ENCODE measurements at places on chromosomes 16 and 17. TPM values are rescaled to one million over a fixed set of nuclear protein-coding genes. Genes with fewer than 3 reads are reported as not detected.

DNA sequence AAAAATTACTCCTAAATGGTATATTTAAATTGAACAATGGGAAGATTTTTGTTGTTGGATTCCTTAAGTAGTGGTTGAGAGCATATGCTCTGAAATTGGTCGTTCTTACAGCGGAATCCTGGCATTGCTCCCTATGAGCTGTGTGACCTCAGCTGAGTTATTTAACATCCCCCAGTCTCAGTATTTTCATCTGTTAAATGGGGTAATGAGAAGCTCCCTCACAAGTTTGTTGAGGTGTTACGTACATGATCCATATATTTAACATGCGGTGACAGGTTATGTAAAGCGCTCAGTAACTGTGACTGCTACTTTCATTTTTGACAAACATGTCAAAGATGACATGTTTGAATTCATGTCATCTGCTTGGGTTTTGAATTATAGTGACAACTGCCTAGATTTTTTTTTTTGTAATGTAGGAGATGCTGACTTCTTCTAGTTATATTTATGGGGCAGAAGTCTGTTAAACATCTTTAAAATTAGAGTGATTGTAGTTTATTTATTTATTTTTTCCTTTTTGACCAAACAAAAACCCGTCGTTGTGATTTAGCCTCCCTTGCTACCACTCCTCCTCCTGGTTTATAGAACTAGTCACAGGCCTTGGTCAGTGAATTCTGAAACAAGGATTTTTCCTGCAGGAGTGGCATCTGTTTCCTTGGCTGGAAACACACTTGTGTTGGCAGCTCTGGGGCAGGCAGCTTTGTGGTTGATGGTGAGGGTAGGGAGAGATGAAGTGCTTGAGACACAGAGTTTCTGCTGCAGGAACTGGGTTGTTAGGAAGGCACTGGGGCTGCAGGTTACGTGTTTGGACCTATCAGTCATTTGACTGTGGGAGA, 268.8 kb downstream of the SNX29 start:
- no peak overlapping the region for H3K4me3 ChIP-seq

DNA sequence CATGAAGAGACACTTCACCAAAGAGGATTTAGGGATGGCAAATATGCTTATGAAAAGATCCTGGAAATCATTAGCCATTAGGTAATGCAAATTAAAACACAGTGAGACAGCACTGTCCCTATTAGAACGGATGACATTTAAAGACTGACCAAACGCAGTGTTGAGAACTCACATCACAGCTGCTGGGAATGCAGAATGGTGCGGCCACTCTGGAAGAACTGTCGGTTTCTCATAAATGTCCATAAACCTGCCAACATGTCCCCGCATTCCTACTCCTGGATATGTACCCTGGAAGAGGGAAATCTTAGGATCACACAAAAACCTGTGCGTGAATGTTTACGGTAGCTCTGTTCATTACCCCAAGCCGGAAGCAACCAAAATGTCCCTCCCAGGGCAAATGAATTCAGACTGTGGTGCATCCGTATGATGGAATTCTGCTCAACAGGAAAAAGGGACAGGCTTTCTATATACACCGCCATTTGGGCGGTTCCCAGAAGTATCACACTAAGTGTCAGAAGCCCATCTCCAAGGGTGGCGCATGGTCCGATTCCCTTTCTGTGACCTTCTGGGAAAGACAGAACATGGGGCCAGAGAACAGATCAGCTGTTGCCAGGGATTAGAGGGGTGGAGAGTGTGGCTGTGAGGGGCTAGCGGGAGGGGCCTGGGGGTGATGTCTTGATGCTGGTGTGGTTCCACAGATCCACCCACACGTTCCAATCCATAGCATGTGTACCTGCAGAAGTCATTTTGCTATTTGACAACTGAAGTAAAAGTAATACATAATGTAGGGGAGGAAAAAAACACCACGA, 197.2 kb upstream of the CHMP6 start:
- H3K27me3 ChIP-seq: no peaks in the 10 kb centered on the region
- H3K36me3 ChIP-seq: no peaks in the 10 kb centered on the region
- H3K4me1 ChIP-seq: peaks cover 10% of the 10 kb centered on the region
- no peak overlapping the region for H3K4me3 ChIP-seq
- DNase-seq: no peak

DNA sequence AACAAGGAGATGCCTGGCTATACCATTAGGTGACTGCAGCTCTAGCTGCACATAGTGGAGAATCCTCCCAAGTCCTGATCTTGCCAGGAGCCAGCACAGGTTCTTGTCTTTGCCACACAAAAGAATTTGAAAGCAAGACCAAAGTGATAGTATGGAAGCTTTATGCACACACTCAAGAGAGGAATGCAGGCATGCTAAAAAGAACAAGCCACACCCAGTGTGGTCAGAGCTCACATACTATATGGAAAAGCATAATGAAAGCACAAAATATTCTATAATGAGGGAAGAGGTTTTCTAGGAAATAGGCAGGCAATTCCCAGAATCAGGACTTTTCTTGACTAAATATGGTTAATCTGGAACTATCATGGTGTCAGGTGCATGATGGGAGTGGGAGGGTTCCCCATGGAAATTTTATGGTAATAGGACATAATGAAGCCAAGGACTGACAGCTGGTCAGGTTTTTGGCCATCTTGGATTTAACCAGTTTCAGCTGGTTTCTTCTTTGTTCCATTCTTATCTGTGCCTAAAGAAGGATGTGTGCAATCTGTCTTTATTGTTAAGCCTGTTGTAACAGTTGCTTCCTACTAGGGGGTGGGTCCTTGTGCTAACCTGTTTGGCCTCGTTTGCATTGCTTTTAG, 171.6 kb downstream of the ZNF18 start:
- H3K4me1 ChIP-seq: no peaks in the 10 kb centered on the region
- no peaks in the 10 kb centered on the region for H3K27me3 ChIP-seq

GRCh38 chr17:43140396-43141332, 15.5 kb upstream of the BRCA1 start:
- H3K4me1 ChIP-seq: peaks cover 5% of the 10 kb centered on the region
- H3K4me3 ChIP-seq: no peak overlapping the region
- peaks cover 1% of the 10 kb centered on the region for H3K36me3 ChIP-seq
- no peak overlapping the region for H3K27ac ChIP-seq
- DNase-seq: no peak
- no peaks in the 10 kb centered on the region for H3K27me3 ChIP-seq

DNA sequence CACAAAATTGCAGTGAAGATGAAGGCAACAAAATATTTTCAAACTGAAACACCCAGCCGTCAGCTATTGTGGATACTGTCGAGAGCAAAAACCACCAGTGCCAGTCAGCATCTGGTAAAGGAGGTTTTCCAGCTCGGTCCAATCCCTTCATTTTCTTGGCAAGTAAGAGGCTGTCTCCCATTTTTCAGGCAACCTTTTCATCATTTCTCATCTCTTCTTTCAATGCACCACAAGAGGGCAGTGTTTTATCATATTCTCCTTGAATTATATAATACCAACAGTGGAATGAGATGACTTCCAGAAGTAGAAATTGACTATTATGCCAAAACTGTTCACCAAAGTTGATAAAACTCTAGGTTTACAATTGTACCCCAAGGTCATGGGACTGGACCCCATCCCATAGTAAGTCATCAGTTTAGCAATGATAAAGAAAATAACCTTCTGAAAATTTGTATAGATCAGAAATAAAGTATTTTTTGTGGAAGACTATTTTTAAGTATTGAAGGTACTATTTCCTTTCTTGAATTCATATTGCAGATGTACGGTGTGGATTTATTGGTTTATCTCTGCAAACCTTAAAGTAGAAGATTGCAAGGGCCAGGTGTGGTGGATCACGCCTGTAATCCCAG, 16.8 kb downstream of the NQO1 start:
- no peak overlapping the region for H3K27ac ChIP-seq
- no peaks in the 10 kb centered on the region for H3K36me3 ChIP-seq
- H3K4me1 ChIP-seq: no peaks in the 10 kb centered on the region
- no peaks in the 10 kb centered on the region for H3K27me3 ChIP-seq

- no peak overlapping the region for H3K27ac ChIP-seq
- peaks cover 72% of the 10 kb centered on the region for H3K4me1 ChIP-seq
- H3K27me3 ChIP-seq: peaks cover 92% of the 10 kb centered on the region
- H3K36me3 ChIP-seq: no peaks in the 10 kb centered on the region
- DNase-seq: peak; percentile 37
- no peak overlapping the region for H3K4me3 ChIP-seq
These were observed 12.8 kb upstream of the CBX8 start for GRCh38 chr17:79809530-79810129.

- no peaks in the 10 kb centered on the region for H3K4me1 ChIP-seq
- no peak for DNase-seq
- H3K4me3 ChIP-seq: no peak overlapping the region
- H3K27ac ChIP-seq: no peak overlapping the region
- no peaks in the 10 kb centered on the region for H3K36me3 ChIP-seq
These were observed 591.4 kb upstream of the CDH11 start for GRCh38 chr16:65713181-65713808.

DNA sequence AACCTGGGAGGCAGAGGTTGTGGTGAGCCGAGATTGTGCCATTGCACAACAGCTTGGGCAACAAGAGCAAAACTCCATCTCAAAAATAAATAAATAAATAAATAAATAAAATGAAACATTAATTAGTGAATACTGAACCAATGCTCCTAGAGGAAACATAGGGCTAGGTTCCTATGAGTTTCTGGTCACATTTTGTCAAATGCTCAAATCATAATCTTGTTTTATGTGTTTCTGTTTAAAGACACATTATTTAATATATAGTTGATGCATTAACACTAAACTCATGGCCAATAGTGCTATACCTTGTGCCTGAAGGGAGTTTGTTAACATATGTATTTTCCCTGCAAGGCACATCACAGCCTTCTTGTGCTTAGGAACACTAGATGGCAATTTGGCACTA, 66.8 kb downstream of the HS3ST3A1 start:
- H3K27me3 ChIP-seq: no peaks in the 10 kb centered on the region
- H3K36me3 ChIP-seq: no peaks in the 10 kb centered on the region
- H3K4me1 ChIP-seq: no peaks in the 10 kb centered on the region
- H3K27ac ChIP-seq: no peak overlapping the region
- H3K4me3 ChIP-seq: no peak overlapping the region

GRCh38 chr17:50354776-50355175, 8.8 kb downstream of the XYLT2 start:
- no peak overlapping the region for H3K4me3 ChIP-seq
- H3K36me3 ChIP-seq: no peaks in the 10 kb centered on the region
- H3K27me3 ChIP-seq: no peaks in the 10 kb centered on the region
- H3K4me1 ChIP-seq: no peaks in the 10 kb centered on the region
- DNase-seq: no peak

DNA sequence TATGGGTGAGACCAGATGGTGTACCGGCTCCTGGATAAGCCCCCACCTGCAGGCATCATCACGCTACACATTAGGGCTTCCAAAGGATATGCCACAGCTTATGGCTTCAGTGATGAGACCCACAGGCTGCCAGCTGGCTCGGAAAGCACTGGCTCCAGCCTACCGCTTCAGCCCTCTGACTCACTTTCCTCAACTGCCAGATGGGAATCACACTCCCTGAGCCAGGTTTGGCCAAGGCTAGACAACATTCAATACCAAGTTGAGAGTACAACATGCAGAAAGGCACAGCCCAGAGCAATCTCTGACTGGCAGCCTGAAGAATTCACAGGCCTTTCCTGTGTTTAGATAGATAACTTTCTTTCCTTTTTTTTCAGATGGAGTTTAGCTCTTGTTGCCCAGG, 10.3 kb downstream of the CENPV start:
- H3K27me3 ChIP-seq: no peaks in the 10 kb centered on the region
- H3K4me3 ChIP-seq: no peak overlapping the region

DNA sequence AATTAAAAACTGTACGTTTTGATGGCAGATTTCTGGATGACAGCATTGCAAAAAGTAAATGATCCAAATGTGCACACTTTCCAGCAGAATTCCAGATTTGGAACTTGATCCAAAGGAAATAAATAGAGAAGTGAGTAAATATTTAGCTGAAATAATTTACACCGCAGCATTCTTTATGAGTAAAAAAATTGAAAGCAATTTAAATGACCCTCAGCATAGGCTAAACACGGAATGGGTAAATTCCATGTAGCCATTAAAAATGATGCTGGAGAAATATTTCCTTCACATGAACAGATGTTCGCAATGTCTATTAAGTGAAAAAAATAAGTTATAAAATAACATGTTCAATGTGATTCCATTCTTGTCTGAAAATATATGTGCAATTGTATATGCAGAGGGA, 424.8 kb downstream of the HS3ST3B1 start:
- H3K4me1 ChIP-seq: no peaks in the 10 kb centered on the region
- no peak overlapping the region for H3K27ac ChIP-seq
- DNase-seq: no peak
- no peaks in the 10 kb centered on the region for H3K36me3 ChIP-seq

DNA sequence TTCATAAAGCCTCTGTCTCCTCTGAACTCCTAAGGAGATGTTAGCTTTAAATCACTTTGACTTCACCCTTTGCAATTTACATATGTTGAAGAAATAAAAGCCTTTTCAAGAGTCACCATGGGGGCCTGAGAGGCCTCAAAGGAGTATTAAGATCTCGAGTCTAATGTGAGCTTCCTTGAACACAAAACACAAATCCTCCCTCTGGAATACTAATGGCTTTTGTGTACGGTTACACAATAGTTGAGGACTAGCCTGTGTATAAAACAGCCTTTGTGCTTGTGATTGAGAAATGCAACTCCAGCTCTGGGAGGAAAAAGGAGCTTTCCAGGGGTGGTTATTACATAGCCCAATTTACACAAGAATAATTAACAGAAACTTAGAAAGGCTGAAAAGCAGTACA, 1140.2 kb downstream of the CDH11 start:
- DNase-seq: no peak
- no peak overlapping the region for H3K4me3 ChIP-seq
- no peaks in the 10 kb centered on the region for H3K27me3 ChIP-seq
- H3K4me1 ChIP-seq: no peaks in the 10 kb centered on the region
- H3K36me3 ChIP-seq: no peaks in the 10 kb centered on the region

- no peaks in the 10 kb centered on the region for H3K27me3 ChIP-seq
- no peak overlapping the region for H3K27ac ChIP-seq
- no peaks in the 10 kb centered on the region for H3K36me3 ChIP-seq
- H3K4me1 ChIP-seq: no peaks in the 10 kb centered on the region
- no peak for DNase-seq
- H3K4me3 ChIP-seq: no peak overlapping the region
These were observed 42.0 kb upstream of the ZNF469 start for GRCh38 chr16:88340755-88341150.

DNA sequence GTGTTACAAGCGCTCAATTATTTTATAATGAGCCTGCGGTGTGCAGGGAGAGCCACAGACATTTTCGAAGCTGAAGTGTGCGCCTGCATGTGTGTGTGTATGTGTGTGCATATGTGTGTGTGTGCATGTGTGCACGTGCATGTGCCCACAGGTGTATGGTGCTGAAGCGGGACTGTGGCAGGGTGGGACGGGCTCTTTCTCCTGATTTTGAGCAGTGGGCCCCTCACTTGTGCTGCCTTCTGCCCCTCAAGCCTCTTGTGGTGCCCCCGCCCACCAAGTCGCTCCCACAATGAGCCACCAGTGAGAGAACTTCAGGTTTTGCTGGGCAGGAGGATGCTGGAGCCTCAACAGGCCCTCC, 16.7 kb upstream of the KCNJ12 start:
- H3K27me3 ChIP-seq: no peaks in the 10 kb centered on the region
- H3K27ac ChIP-seq: no peak overlapping the region
- H3K4me3 ChIP-seq: no peak overlapping the region
- H3K4me1 ChIP-seq: no peaks in the 10 kb centered on the region
- H3K36me3 ChIP-seq: no peaks in the 10 kb centered on the region
- DNase-seq: no peak

BCO1 gene
- not detected for total RNA-seq

DNAH9 gene
- not detected for total RNA-seq

SPATA20 gene
- total RNA-seq: 72.2 TPM

FBXW10 gene
- not detected for total RNA-seq

PRRT2 gene
- total RNA-seq: 3.1 TPM

MT1H gene
- not detected for total RNA-seq

KRT15 gene
- not detected for total RNA-seq

GP2 gene
- not detected for total RNA-seq

C16orf90 gene
- not detected for total RNA-seq

CXCL16 gene
- 22.0 TPM for total RNA-seq

Measured in B cell (primary cell).